ENCODE measurements at places on chromosomes 7 and 10. TPM values are rescaled to one million over a fixed set of nuclear protein-coding genes. Genes with fewer than 3 reads are reported as not detected.

TMEM176B gene
- total RNA-seq = 1,041 TPM

NODAL gene
- total RNA-seq = not detected

RPA3 gene
- total RNA-seq = 20.8 TPM

CCDC172 gene
- not detected for total RNA-seq

ST8SIA6 gene
- 5.8 TPM for total RNA-seq

SEC24C gene
- 41.4 TPM for total RNA-seq

PAPOLB gene
- total RNA-seq = 0.08 TPM

ACSM6 gene
- total RNA-seq = not detected

SAMD9L gene
- 4.2 TPM for total RNA-seq

GRCh38 chr7:115230882-115231571 is 309.1 kb downstream of the MDFIC start:
- H3K4me3 ChIP-seq = no peak overlapping the region
- H3K36me3 ChIP-seq = no peaks in the 10 kb centered on the region
- no peak overlapping the region for H3K27ac ChIP-seq
- no peaks in the 10 kb centered on the region for H3K27me3 ChIP-seq
- no peaks in the 10 kb centered on the region for H3K4me1 ChIP-seq

DNA sequence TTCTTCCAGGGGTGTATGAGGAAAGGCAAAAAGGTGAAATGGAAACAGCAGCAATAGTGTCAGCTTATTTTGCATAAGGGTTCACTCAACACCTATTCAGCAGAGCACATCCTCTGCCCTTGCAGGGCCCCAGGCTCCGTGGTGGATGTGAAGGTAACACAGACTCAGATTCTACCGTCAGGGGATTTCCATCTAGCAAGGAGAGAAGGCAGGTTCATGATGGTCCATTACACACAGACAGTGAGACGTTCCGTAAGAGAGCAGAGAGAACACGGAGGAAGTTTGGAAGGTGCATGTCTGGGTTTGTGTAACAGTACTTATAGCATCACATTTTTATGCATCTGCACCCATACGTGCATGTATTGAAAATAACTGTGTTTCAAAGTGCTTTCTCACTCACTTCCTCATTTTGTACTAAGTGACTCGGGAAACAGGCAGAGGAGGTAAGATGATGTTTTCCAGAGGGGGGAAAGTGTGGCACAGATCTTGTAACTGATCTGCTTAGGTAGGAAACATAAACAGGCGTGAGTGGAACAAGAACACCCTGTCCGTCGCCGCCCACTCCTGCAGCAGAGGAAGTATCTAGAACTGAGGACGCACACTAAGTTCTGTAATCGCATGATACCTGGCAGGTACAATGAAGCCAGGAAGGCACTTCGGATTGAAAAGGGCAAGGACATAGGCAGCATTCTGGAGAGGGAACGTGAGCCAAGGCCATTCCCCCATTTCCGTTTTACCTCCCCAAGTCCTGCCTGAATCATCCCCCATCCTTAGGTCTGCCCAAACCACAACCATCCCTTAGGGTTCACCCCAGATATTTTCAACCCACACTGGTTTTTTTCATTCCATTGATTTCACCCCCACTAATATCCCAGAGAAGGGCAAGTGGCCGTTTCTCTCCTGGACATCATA is 1.0 kb upstream of the ENO4 start:
- H3K4me3 ChIP-seq = peak overlapping the region; percentile 62
- H3K27ac ChIP-seq = no peak overlapping the region
- H3K27me3 ChIP-seq = no peaks in the 10 kb centered on the region
- DNase-seq = no peak
- no peaks in the 10 kb centered on the region for H3K4me1 ChIP-seq

DNA sequence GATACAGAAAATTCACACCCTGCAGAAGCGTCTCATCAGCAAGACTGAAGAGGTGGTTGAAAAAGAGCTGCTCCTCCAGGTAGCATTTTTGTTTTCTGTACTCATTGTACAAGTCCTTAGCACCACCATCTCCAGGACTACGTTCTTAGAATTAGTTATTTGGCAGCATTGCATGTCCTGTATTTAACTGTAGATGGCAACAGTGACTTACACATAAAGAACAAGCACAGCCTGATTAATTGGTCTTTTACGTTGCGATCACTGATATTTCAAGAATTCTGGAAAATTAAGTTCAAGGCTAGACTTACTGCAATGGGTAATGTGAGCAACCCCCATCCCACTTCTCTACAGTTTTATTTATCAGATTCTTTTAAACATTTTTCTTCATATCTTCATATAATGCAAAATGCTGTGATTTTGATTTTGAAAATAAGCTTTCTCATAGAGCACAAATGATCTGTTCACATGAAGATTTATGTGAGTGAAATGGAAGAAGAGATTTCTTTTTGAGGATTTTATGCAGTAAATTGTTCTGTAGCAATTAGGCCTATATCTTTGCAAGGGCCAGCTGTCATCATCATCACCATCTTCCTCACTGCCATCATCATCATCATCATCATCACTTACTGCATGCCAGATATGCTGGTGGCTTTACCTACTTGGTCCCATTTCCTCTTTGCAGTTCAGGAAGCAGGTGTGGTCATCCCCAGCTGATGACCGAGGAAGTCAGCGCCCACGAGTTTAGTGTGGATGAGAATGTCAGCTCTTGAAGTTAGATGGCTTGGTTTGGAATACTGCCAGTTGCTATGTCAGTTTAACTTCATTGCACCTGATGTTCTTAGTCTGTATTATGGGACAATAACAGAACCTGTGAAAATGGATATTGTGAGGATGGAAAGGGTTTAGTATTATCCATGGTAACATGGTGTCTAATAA is 53.4 kb downstream of the CFAP58 start:
- no peaks in the 10 kb centered on the region for H3K4me1 ChIP-seq
- no peak overlapping the region for H3K27ac ChIP-seq
- no peak overlapping the region for H3K4me3 ChIP-seq
- no peaks in the 10 kb centered on the region for H3K27me3 ChIP-seq
- DNase-seq = no peak

- H3K4me3 ChIP-seq = no peak overlapping the region
- H3K4me1 ChIP-seq = no peaks in the 10 kb centered on the region
- H3K36me3 ChIP-seq = no peaks in the 10 kb centered on the region
- H3K27ac ChIP-seq = no peak overlapping the region
- no peaks in the 10 kb centered on the region for H3K27me3 ChIP-seq
Observed at GRCh38 chr7:26061678-26062603, 90.1 kb upstream of the NFE2L3 start.

GRCh38 chr10:114516356-114516755 is 112.1 kb upstream of the AFAP1L2 start:
- H3K4me1 ChIP-seq = peaks cover 3% of the 10 kb centered on the region
- no peaks in the 10 kb centered on the region for H3K36me3 ChIP-seq
- no peak for DNase-seq
- H3K27me3 ChIP-seq = no peaks in the 10 kb centered on the region
- H3K4me3 ChIP-seq = no peak overlapping the region
- no peak overlapping the region for H3K27ac ChIP-seq

- H3K27me3 ChIP-seq = no peaks in the 10 kb centered on the region
- H3K4me3 ChIP-seq = no peak overlapping the region
- H3K27ac ChIP-seq = no peak overlapping the region
- no peaks in the 10 kb centered on the region for H3K4me1 ChIP-seq
Observed at GRCh38 chr7:116240024-116240668, 29.8 kb downstream of the TES start.

DNA sequence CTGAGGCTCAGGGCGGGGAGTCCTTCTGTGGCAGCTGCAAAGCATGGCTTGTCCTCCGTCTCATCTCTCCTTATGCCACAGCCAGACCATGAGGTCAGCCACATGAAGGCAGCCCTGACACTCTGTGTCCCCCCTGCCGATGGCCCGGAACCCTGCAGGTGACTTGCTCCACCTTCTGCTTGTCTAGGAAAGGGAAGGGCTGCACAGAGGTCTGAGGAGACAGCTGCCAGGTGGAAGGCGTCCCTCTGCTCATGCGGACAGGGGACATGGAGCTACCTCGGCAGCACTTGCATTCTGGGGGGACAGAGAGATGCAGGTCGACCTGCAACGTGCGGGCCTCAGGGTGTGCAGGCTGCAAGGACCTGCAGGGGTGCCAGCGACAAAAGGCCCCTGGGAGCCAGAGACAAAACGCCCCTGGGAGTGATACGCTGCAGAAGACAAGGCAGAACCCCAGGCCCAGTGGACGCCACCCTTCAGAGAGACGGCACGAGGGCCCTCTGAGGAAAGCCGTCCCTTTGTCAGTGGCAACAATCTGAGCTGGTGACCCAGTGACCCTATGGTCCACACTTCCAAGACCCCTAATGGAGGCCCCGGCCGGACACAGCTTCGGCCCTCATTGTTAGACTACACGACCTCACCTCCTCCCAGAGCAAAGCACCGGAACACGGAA is 205.2 kb upstream of the PPP2R2D start:
- H3K4me1 ChIP-seq = no peaks in the 10 kb centered on the region
- no peak overlapping the region for H3K4me3 ChIP-seq
- H3K36me3 ChIP-seq = no peaks in the 10 kb centered on the region
- H3K27ac ChIP-seq = no peak overlapping the region
- no peaks in the 10 kb centered on the region for H3K27me3 ChIP-seq

DNA sequence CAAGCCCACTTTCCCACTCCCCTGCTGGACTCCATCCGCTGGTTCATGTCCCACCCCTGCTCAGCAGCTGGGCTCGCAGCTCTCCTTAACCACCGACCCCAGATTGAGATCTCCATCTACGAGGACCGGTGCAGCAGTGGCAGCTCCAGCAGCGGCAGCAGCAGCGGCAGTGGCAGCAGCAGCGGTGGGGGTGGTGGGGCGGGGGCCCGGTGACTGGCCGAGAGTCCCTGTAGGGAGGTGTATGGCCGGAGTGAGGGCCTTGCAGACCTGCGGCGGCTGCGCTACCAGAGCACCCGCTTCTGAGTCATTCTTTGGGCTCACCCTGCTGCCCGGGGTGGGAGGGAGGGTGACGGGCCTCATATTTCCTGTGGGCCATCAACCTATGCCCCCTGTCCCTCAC is 15.8 kb downstream of the GOLGA7B start:
- no peak for DNase-seq
- H3K27me3 ChIP-seq = peaks cover 2% of the 10 kb centered on the region
- no peak overlapping the region for H3K27ac ChIP-seq
- H3K4me3 ChIP-seq = no peak overlapping the region

- H3K27me3 ChIP-seq = no peaks in the 10 kb centered on the region
- no peak overlapping the region for H3K27ac ChIP-seq
- no peak for DNase-seq
- no peaks in the 10 kb centered on the region for H3K36me3 ChIP-seq
- peaks cover 8% of the 10 kb centered on the region for H3K4me1 ChIP-seq
- H3K4me3 ChIP-seq = no peak overlapping the region
Observed at GRCh38 chr7:103658055-103659005, 212.3 kb upstream of the SLC26A5 start.

DNA sequence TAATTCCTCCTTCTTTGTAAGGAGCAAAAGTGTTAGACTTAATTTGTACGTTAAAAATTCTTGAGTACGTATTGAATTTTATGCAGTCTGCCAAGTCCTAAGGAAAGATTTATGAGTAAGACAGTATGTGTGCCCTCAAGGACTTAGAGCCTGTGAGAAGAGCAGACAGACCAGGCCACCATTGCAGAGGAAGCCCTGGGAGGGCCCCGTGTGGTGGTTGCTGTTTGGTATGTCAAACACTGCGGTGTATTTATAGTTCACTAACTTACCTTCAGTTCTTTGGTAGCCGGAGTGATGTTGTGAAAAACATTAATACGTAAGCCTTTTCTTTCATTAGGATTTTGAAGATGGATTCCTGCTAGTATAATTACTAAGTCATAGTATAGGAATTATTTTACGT is 82.9 kb downstream of the GALNT11 start:
- H3K27me3 ChIP-seq = no peaks in the 10 kb centered on the region

GRCh38 chr10:131983780-131984179 is 2.1 kb upstream of the BNIP3 start:
- no peak for DNase-seq
- H3K27me3 ChIP-seq = no peaks in the 10 kb centered on the region
- H3K36me3 ChIP-seq = no peaks in the 10 kb centered on the region
- no peak overlapping the region for H3K4me3 ChIP-seq

DNA sequence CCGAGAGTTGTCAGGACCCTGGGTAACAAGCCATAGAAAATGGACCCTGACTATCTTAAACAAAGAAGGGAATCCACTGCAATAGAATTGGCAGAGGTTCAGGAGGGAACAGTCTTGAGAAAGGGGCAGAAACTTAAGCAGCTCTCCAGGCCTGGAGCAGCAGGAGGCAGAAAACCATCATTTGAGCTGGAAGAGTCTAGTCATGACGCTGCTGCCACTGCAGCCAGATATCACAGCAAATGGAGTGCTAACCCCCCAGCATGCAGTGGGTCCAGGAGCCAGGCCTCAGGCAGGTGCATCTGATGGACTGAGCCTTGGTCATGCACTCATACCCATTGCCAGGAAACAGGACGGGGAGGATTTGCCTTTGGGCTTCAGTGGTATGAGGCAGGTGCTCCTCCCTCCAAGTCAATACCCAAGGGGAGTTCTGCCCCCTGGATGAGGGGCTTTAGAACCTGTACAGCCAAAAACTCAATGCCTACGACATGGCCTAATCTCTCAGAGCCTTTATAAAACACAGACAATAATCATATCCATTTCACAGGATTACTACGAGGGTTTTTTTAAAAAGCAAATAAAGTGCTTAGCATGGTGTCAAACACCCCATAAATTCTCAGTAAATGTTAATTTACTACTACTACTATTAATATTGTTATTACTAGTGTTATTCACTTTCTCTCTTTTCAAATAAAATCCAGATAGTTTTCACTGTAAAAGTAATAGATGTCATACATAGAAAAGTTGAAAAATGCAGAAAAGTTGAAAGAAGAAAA is 30.7 kb downstream of the DUSP5 start:
- no peak overlapping the region for H3K27ac ChIP-seq
- no peak for DNase-seq
- H3K27me3 ChIP-seq = no peaks in the 10 kb centered on the region
- no peaks in the 10 kb centered on the region for H3K4me1 ChIP-seq
- no peak overlapping the region for H3K4me3 ChIP-seq

DNA sequence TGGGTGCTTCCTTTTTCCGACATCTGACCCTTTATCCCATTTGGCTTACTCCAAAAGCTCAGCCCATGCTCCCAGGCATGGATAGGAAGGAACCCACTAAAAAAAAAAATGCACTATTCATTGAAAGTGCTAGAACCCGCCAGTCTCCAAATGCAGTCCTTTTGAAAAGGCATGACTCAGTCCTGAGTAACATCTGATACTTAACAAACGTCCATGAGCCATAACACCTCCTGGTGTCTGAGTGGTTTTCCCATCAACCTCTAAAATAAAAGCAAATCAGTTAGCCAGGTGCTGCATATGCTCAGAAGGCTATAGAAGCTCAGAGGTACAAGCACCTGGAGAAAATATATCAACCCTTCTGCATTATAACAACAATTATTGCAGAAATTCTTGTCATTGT is 45.0 kb upstream of the CACUL1 start:
- no peak overlapping the region for H3K4me3 ChIP-seq
- H3K4me1 ChIP-seq = peaks cover 10% of the 10 kb centered on the region
- DNase-seq = no peak
- no peaks in the 10 kb centered on the region for H3K36me3 ChIP-seq
- H3K27me3 ChIP-seq = no peaks in the 10 kb centered on the region
- H3K27ac ChIP-seq = no peak overlapping the region

- no peaks in the 10 kb centered on the region for H3K27me3 ChIP-seq
- no peak overlapping the region for H3K27ac ChIP-seq
- H3K4me3 ChIP-seq = no peak overlapping the region
- H3K4me1 ChIP-seq = no peaks in the 10 kb centered on the region
- no peaks in the 10 kb centered on the region for H3K36me3 ChIP-seq
Observed at GRCh38 chr10:98953251-98953650, 282.4 kb downstream of the HPSE2 start.
